Hepatocyte (in vitro differentiated cells): ENCODE measurements at places on chromosomes 6 and 20. TPM values are rescaled to one million over a fixed set of nuclear protein-coding genes. Genes with fewer than 3 reads are reported as not detected.

Gene ULBP1
- total RNA-seq = 0.27 and 0.28 TPM in 2 replicates

GRCh38 chr20:37651932-37652331 is 41.9 kb upstream of the CTNNBL1 start:
- DNase-seq = no peak

- DNase-seq = no peak
Observed at GRCh38 chr20:22339946-22340345, 244.4 kb downstream of the FOXA2 start.

GRCh38 chr6:3368685-3369084 is 88.2 kb downstream of the SLC22A23 start:
- DNase-seq = no peak

DNA sequence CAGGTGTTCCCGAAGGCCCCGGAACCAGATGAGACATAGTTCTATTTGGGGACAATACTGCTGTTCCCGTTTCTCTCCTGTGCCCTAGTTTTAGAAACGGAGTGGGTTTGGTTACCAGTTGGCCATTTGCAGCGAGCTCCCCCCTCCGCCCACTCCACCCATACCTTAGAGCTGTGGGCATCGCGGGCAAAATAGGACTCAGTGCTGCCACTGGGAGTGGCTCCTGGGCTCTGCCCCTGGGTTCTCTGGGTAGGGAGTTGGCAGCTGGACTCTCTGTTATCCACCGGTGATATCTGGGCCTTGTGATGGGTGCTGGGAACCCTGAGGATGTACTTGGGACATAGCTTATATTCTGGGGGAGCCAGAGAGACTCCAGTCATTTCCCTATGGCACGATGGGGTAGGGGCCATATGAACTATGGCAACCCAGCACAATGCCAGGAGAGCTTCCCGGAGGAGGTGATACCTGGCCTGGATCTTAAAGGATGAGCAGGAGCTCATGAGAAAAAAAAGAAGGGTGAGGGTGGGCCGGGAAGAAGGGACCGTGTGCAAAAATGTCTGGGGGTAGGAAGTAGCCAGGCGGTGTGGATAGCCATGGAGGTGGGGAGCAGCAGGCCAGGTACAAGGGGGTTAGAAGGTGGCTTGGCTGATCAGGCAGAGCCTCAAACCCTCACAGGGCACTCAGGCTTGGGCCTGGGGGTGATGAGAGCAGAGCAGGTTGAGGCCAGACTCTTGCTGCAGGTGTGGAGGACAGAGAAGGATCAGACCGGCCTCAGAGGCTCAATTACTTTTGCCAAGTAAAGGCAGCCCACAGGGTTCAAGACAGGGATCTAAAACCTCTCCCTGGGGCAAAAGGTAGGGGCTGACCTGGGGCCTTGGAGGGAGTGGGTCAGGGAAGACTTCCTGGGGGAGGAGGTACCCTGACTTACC is 9.6 kb downstream of the SRC start:
- no peak for DNase-seq
